ENCODE measurements at places on chromosomes 7 and 10.

GRCh38 chr10:131065673-131066305 lies 245.7 kb downstream of the TCERG1L start:
- no peak for DNase-seq

- no peak for DNase-seq
These were observed 21.3 kb upstream of the CPXM2 start for GRCh38 chr10:123912871-123913270.

GRCh38 chr10:101080933-101081931 lies 19.4 kb downstream of the KAZALD1 start:
- no peak for DNase-seq

DNA sequence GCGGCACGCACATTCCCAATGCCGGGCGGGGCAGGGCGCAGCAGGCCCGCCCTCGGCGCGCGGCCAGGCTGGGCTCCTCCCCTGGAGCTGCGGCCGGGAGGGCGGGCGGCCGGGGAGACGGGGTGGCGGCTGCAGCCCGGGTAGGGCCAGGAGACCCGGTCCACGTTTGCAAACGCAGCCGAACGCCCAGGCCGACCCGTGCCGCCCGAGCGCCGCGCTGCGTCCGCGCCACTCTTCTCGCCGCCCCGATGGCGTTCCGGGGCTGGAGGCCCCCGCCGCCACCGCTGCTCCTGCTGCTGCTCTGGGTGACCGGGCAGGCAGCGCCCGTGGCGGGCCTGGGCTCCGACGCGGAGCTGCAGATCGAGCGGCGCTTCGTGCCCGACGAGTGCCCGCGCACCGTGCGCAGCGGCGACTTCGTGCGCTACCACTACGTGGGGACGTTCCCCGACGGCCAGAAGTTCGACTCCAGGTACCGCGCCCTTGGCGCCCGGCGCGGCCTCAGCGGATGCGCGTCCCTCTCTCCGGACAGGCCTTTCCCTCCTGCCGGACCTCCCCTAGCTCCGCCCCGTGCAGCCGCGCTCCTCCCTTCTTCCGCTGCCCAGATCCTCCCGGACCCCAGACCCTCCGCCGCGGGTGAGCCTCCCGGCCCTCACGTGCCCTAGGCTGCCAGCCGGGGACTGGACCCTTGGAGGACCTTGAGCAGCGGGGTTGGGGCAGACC lies at the start of gene FKBP9:
TSS of gene FKBP9 (plus strand) at position 115 of the 720 bp plus-strand sequence. CDS start at position 249, 134 bp downstream.
- DNase-seq = peak; percentile 95

GRCh38 chr7:30625283-30625682 lies 30.6 kb downstream of the GARS1 start:
- no peak for DNase-seq

DNA sequence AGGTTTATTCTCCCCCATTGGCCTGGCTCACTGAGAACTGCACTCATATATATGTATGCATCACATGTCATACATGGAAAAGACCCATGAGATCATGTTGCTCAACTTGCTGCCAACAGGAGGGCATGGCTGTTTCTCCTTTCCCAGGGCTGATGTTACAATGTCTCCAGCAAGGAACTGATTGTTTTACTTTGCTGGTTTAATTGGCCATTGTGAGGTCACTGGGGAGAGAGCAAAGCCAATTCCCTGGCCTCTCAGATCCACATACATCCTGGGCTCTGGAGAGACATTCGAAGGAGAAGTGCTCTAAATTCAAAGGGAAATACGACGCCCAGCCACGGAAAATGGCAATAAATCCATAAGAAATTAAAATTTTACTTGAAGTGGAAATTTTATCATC lies 287.8 kb downstream of the WDR11 start:
- DNase-seq = no peak

DNA sequence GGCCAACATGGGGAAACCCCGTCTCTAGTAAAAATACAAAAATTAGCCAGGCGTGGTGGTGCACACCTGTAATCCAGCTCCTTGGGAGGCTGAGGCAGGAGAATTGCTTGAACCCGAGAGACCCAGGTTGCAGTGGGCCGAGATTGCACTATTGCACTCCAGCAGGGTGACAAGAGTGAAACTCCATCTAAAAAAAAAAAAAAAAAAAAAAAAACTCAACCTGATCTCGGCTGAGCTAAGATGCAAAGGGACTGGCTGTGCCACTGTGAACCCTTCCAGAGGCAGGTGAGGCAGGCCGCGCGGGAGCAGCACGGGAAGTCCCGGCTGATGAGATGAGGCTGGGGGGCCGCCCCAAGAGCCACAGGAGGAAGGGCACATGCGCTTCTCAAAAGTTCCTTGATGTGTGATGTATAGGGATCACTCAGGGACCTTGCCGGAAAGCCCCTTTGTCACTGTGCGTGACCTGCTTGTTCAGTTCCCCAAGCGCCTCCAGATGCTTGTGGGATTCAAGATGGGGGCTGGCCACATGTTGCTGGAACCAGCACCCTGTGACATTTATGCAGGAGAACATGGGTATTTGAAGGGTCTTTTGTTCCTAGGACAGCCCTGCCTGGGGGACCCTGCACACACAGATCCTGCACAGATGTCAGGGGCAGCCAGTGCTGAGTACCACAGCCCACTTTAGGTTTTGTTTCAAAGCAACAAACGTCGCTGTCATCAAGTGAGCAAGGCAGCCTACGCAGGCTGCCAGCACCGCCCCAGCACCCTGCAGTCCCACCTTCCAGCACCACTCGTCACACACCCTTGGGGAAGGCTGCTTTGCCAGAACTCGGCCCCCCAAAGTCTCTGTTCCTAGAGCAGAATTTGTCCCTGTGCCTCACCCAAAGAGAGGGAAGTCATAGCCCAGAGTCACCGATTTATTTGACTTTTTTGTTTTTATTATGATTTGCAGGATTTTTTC lies 74.8 kb upstream of the SH2B2 start:
- no peak for DNase-seq

GRCh38 chr7:72063330-72063729 lies 348.8 kb downstream of the CALN1 start:
- DNase-seq = no peak

DNA sequence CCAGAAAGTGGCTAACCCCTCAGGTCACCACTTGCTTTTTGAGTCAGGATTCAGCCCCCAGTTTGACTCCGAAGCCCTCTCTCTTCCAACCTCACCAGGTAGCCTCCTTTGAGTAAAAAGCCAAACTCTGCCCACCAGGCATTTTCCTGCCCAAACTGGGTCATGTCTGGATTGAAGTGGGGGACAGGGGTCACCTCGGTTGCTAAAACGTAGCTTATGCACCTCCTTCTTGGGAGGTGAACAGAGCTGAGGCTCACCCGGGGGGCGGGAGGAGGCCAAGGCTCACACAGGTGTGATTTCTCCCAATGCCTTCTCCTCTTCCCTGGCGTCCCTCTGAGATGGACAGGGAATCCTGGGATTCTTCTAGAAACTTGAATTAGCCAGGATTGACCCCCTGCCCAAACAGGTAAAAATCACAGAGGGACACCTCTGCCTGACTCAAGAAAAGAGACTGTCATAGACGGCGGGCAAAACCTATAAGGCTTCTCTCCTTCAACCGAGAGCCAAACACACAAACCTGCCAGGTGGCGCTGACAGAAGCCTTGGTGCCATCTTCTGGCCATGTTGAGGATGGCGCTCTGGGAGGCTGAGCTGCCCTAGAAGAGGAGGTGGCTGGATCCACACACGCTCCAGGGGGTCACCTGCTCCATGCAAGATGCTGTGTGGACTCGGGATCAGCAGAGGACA lies 51.6 kb downstream of the PRLHR start:
- peak; percentile 16 for DNase-seq

DNA sequence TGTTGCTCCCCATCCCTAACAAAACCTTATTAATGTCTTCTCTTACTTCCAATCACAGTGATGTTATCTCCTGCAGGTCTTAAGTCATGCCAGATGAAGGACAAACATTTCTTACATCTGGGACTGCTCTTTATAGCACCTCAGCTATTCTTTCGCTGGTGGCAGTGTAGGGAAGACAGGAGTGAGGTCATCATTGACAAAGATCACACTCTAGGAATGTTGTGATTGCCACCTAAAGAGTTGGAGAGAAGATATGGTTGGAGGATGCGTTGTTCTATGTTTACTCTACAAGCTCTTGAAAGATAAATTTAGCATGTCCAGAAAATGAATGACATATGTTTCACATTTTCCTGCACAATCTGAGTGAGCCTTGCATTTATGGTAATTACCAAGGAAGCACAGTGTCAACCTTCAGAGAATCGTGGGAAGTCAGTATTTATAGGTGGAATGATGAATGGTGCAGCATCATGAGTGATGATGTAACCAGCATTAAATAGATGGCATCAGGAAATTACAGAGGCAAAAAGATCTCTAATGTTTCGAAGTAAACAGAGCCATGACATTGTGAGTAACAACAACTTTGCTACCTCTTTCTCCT lies 188.1 kb upstream of the STEAP1 start:
- DNase-seq = no peak

DNA sequence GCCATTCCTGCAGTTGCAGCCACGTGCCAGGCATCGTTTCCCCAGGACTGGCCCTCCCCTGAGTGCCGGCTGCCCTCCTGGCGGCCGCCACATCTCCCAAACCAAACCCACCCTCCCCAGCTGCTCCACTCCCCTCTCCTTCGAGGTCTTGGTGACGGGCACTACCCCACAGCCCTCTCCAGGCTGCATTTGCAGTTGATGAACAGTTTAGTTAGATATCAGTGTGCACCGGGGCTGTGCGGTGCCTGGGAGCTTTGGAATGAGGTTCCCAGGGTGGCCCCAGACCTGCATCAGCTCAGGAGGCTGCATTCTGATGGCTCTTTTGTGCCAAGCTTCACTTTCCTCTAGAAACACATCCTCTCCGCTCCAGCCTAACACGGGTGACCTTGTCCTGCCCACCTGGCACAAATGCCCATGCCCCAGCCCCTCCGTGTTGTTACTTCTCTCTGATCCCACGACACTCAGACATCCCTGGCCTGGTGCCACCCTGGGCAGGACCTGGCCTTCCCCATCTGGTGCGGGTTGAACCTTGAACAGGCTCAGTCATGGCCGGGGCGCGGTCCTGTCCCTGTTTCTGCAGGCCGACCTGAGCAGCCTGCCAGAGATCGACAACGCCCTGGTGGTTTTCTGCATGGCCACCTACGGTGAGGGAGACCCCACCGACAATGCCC lies 14.5 kb downstream of the TMEM120A start:
- no peak for DNase-seq

- no peak for DNase-seq
These were observed 62.5 kb upstream of the AKR1E2 start for GRCh38 chr10:4763513-4763912.

DNA sequence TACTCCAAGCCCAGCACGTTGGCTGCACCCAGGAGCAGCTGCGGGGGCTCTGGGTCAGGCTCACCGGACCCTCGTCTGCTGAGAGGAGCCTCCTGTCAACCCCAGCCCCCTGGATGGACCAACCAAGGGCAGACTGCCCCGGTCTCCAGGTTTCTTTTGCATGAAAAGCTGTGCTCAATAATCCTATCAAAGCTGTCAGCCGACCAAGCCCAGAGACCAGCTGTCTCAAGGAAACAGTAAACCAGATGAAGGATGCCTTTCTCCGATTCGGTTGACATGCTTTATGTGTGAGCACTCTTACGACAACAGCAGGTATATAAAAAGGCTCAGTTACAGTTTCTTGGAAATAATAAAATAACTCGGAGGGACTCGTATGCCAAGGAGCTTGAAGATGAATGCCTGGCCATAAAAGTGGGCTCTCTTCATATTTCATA lies 71.6 kb upstream of the BAIAP2L1 start:
- no peak for DNase-seq

Measured in HuH-7.5 (cell line).